ENCODE measurements at places on chromosomes 6 and 20. TPM values are rescaled to one million over a fixed set of nuclear protein-coding genes. Genes with fewer than 3 reads are reported as not detected.

Gene OPRM1
- total RNA-seq = not detected

Gene CALHM4
- not detected for total RNA-seq

Gene FAM184A
- 7.7 TPM for total RNA-seq

Gene CCDC28A
- total RNA-seq = 27.2 TPM

Gene NINL
- total RNA-seq = 0.39 TPM

Gene LRP11
- total RNA-seq = 0.49 TPM

Gene KCNK16
- not detected for total RNA-seq

Gene PTCRA
- total RNA-seq = 1.1 TPM

Gene SPATA25
- total RNA-seq = 0.54 TPM

DNA sequence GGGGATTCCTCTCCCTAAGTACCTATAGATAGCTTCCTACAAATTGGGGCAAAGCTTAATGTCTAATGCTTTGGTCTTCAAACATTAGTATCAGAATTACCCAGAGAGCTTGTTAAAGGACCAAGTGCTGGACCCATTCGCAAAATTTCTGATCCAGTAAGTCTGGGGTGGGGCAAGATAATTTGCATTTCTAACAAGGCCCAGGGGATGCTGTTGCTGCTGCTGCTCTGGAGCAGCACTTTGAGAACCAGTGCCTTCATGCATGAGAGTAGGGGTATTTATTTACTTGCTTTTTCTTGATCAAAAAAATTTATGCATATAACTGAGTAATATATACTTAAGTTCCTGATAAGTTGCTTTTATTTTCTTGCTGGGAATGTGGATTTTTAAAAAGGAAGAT lies 24.5 kb upstream of the COL19A1 start:
- no peaks in the 10 kb centered on the region for H3K36me3 ChIP-seq
- H3K4me1 ChIP-seq = no peaks in the 10 kb centered on the region
- DNase-seq = no peak
- no peak overlapping the region for H3K27ac ChIP-seq

DNA sequence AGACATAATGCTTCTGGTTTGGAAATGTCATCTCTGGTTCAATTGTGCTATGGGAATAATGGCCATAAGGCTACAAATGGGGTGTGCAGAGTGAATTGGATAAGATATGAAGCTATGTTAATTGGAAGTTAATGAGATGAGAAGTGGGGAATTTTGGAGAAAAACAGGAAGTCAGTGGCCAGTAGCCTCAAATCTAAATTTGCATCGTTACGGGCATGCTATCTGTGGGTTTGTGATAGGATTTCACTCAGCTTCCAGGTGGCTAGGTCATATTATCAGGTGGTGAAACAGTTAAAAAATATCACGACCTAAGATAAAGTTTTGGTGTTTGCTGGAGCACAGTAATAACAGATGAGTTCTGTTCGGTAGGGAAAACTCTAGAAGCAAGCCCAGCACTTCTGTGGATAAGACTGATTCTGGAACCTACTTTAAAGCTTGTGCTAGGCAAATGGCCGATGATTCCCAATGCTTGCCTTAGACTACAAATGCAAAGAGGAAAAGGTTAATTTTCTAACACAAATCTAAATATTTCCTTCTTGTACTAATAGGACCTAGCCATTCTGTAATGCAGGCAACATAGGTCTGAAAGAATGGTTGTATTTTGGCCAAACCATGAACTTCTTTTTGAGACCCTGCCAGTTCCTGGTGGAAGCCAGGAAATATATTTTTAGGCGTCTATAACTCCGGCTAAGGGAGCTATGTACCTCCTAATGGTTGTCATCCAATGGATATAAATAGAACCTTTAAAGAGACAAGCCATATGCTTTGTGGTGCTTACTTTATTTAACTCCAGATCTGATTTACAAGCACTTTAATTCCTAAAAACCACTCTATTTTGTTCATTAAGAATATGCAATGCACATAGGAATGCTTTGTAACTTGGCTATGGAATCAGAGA lies 111.0 kb downstream of the PLCB1 start:
- H3K4me3 ChIP-seq = no peak overlapping the region
- H3K36me3 ChIP-seq = no peaks in the 10 kb centered on the region
- no peak for DNase-seq
- H3K4me1 ChIP-seq = no peaks in the 10 kb centered on the region
- H3K27me3 ChIP-seq = no peaks in the 10 kb centered on the region

- H3K4me3 ChIP-seq = no peak overlapping the region
- peaks cover 6% of the 10 kb centered on the region for H3K4me1 ChIP-seq
- H3K27me3 ChIP-seq = no peaks in the 10 kb centered on the region
- H3K36me3 ChIP-seq = no peaks in the 10 kb centered on the region
Measured at GRCh38 chr6:105739764-105740163, 336.9 kb upstream of the PREP start.

DNA sequence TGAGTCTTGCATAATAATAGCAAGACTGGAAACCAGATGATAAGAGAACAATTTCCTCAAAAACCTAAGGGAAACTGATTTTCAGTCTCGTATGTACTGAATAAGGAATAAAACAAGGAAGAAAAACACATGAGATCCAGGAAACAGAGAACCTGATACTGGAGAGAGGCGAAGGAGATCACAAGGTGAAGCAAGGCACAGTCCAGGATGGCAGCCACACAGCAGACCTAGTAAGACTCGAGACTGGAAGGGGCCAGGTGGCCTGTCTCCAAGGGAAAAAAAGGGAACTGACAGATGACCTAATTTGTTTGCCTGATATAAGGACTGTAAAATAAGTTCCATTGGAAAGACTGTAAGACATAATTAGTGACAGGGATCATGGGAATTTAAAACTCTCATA lies 71.1 kb downstream of the TASP1 start:
- H3K27ac ChIP-seq = no peak overlapping the region
- DNase-seq = no peak
- H3K27me3 ChIP-seq = no peaks in the 10 kb centered on the region
- peaks cover 5% of the 10 kb centered on the region for H3K36me3 ChIP-seq
- H3K4me3 ChIP-seq = no peak overlapping the region

DNA sequence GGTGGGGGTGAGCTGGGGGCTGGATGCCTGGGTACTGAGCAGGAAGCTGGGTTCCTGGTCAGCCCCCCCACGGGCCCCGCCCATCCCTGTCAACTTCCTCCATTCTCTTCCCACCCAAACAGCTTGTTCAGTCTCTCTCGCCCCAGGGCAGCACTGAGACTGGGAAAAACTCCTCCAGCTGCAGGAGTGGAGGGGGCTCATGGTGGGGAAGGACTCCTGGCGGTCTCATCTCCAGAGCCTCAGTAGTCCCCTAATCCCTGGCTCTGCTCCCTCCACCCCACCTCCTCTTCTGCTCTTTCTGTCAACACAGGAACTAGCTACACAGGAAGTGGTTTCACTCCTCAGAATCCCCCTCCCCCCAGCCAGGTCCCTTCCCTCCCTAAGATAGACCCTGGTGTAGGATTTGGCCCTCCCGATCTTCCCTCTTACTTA lies at the start of gene GPSM3:
Gene GPSM3, minus strand, starts transcription at position 36 of the 432 bp plus-strand sequence. CDS start 130 bp downstream, outside the sequence.
- peak; percentile 87 for DNase-seq
- no peaks in the 10 kb centered on the region for H3K27me3 ChIP-seq
- H3K36me3 ChIP-seq = peaks cover 4% of the 10 kb centered on the region
- H3K4me1 ChIP-seq = peaks cover 78% of the 10 kb centered on the region
- H3K27ac ChIP-seq = peak within 1 kb of the TSS; percentile 88
- H3K4me3 ChIP-seq = peak within 1 kb of the TSS; percentile 84

GRCh38 chr6:15296735-15297134 lies 50.9 kb downstream of the JARID2 start:
- H3K36me3 ChIP-seq = no peaks in the 10 kb centered on the region
- H3K4me1 ChIP-seq = peaks cover 35% of the 10 kb centered on the region
- H3K27me3 ChIP-seq = no peaks in the 10 kb centered on the region
- H3K27ac ChIP-seq = no peak overlapping the region
- H3K4me3 ChIP-seq = peak overlapping the region; percentile 37

GRCh38 chr6:99178168-99178567 lies 171.3 kb downstream of the FAXC start:
- no peaks in the 10 kb centered on the region for H3K27me3 ChIP-seq
- no peak overlapping the region for H3K4me3 ChIP-seq
- H3K27ac ChIP-seq = no peak overlapping the region
- no peak for DNase-seq
- no peaks in the 10 kb centered on the region for H3K36me3 ChIP-seq

- H3K27ac ChIP-seq = no peak overlapping the region
- H3K4me3 ChIP-seq = no peak overlapping the region
- H3K4me1 ChIP-seq = no peaks in the 10 kb centered on the region
- H3K27me3 ChIP-seq = no peaks in the 10 kb centered on the region
- DNase-seq = no peak
Measured at GRCh38 chr20:8505476-8506200, 373.6 kb downstream of the PLCB1 start.

- no peak overlapping the region for H3K4me3 ChIP-seq
- H3K27ac ChIP-seq = no peak overlapping the region
- no peaks in the 10 kb centered on the region for H3K36me3 ChIP-seq
Measured at GRCh38 chr20:53699906-53700305, 106.3 kb upstream of the ZNF217 start.

DNA sequence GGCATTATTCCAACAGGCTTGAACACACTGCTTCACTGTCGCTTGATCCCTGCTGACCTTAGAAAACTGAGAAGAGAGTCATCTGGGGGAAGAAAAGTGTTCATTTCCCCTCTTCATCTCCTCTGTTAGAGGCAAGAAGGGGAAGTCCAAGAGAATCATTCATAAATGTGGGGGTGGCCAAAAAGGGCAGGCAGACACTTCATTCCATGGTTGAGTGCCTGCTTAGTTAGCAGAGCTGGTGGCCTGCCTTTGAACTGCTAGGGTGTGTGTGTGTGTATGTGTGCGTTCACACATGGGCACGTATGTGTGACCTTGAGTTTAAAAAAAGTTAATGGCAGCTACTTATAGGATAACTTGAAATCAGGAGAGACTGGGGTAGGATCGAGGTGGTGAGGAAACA lies 39.4 kb upstream of the RFPL4B start:
- peaks cover 8% of the 10 kb centered on the region for H3K27me3 ChIP-seq
- H3K27ac ChIP-seq = no peak overlapping the region
- no peak overlapping the region for H3K4me3 ChIP-seq
- DNase-seq = no peak
- H3K36me3 ChIP-seq = no peaks in the 10 kb centered on the region
- H3K4me1 ChIP-seq = no peaks in the 10 kb centered on the region

GRCh38 chr6:27863962-27864905 lies 48.0 kb downstream of the OR2B2 start:
- H3K27me3 ChIP-seq = no peaks in the 10 kb centered on the region
- H3K4me1 ChIP-seq = peaks cover 30% of the 10 kb centered on the region
- H3K4me3 ChIP-seq = peak overlapping the region; percentile 90
- H3K36me3 ChIP-seq = no peaks in the 10 kb centered on the region

DNA sequence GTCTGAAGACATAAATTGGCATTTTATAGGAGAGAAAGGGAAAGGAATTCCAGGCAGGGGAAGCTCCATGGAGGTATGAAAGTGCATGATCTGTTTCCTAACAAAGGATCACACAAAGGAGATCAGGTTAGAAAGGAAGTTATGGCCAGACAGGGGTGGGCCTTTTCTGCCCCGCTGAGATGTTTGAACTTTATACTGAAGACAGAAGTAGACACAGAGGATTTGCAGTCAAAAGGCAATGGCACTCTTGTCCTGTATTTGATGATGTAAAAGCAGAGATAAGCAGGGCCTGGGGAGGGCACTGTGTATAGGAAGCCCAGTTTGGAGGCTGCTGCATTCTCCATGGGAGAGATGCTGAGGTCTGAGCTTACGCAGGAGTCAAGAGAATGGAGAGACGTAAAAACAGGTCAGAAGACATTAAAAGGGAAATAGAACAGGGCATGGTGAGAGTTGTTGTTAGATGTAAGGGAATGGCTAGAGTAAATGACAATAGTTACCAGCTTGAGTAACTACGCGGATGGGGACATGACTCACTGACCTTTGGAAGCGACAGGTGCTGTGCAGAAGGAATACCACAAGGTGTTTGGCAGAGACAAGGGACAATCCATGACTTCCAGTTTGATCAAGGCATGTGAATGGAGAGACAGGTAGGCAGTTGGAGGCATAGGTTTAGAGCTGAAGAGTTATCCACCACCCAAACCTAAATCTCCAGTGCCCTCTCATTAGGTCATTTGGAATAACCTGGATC lies 190.6 kb upstream of the SASH1 start:
- no peaks in the 10 kb centered on the region for H3K27me3 ChIP-seq
- no peaks in the 10 kb centered on the region for H3K4me1 ChIP-seq
- no peaks in the 10 kb centered on the region for H3K36me3 ChIP-seq
- no peak for DNase-seq

DNA sequence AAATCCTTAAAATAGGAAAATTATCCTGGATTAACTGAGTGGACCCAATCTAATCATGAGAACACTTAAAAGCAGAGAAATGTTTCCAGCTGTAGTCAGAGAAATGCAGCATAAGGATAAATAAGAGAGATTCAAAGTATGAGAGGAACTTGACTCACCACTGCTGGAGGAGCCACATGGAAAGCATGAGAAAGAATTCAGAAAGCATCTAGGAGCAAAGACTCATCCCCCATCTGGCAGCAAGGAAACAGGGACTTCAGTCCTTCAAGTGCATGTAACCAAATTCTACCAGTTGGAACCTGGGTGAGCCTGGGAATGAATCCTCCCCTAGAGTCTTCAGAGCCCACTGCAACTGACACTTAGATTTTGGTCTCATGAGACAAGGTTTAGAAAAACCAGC lies 33.7 kb downstream of the RNF146 start:
- no peak for DNase-seq
- no peak overlapping the region for H3K4me3 ChIP-seq
- no peaks in the 10 kb centered on the region for H3K27me3 ChIP-seq
- peaks cover 14% of the 10 kb centered on the region for H3K36me3 ChIP-seq

DNA sequence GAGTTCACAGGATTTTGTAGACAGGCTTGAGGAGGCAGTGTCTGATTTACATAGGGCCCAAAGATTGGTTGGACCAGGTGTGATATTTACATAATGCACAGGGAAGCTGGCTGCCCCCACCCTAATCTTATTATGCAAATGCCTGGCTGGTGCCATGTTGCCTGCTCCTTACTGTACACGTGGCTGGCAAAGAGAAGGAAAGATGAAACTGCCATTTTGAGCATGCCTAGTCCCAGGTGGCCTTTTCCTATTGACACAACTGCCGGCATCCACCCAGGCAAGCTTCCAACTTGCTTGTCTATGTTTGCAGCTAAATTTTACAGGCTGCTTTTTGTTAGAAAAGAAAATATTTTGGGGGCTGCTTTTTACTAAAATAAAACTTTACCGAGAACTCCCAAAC lies 174.6 kb downstream of the LMBRD1 start:
- no peak overlapping the region for H3K27ac ChIP-seq
- no peak for DNase-seq
- no peaks in the 10 kb centered on the region for H3K36me3 ChIP-seq
- no peaks in the 10 kb centered on the region for H3K4me1 ChIP-seq
- no peaks in the 10 kb centered on the region for H3K27me3 ChIP-seq

DNA sequence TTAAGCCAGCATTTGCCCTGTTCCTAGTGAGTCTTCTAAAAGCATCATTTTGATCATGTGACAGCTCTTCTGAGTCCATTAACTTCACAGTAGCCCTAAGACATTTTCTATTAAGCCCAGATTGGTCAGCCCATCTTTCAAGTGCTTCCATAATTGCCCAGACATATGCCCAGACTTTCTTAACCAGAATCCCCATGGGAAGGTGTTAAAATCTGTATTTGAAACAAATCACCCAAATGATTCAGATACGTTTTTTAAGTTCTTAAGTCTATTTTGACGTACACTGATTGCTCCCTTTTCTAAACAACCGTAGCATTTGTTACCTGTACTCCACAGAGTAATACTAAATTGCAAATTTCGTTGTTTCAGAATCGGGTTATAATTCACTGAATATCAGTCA lies 89.3 kb downstream of the BCAS1 start:
- H3K27ac ChIP-seq = no peak overlapping the region
- no peaks in the 10 kb centered on the region for H3K36me3 ChIP-seq

Data from CD4-positive, CD25-positive, alpha-beta regulatory T cell (primary cell).